ENCODE measurements at places on chromosomes 6 and 20.

- DNase-seq: no peak
These were observed 23.6 kb downstream of the TBC1D7 start for GRCh38 chr6:13304580-13305260.

DNA sequence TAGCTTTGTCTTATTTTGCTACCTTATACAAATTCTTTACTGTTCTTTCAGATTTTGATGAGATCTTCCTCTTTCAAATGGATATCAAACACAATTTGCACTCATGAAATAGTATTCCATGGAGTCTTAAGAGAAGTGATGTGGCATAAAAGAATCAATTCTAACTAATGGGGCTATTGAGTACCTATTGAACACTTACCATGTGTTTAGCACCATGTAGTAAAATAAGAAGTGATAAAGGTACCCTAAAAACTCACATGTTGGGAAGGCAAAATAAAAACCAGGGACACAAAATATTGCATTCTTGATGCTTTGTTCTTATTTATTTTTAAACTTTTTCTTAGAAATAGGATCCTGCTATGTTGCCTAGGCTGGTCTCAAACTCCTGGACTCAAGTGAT is 56.2 kb downstream of the KIF13A start:
- DNase-seq: no peak

DNA sequence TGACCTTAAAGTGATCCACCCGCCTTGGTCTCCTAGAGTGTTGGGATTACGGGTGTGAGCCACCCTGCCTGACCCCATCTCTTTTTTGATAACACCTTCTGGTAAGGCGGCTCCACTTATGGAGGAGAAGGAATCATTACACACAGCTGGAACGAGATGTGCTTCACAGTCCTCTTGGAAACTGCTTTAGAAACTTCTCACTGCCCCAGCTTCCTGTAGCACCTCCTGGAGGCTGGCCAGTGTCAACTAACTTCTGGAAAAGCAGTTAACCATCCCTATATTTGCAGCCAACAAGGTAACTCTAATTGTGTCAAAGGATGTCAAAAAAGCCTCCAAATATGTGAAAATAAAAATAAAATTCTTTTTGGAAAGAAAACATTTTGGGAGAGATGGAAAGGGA is 48.8 kb upstream of the BCLAF1 start:
- DNase-seq: no peak

GRCh38 chr20:53070706-53071392 is 98.7 kb downstream of the TSHZ2 start:
- DNase-seq: peak; percentile 67

DNA sequence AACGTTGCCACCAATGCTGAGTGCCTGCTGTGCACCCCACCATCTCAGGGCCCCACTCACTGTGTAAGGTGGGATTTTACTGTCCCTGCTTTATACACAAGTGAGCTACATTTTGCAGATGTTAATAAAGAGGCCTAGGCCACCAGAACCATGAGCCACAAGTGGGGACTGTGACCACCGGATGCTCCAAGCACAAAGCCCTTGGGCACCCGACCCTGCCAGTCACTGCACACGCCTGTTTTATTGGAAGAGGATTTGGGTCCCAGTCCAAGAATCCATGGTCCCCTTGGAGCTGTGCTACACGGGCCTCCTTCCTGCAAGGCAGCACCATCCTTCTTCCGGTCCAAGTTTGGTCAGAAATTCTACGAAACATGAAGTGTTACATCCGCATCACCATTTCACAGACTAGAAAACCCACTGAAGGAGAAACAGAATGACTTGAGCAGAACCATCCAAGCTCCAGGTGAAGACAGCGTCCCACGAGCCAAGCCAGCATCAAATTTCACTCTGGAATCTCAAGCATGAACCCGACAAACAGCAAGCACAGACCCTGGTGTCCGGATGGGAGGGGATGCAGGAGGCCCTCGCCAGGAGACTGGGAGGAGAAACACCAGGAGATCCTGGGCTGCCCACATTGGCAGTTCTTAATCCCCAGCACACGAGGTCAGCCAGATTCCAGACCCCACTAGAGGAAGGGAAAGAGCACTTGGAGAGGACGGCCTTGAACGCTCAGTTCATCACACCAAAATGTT is 226.9 kb downstream of the DLL1 start:
- no peak for DNase-seq

DNA sequence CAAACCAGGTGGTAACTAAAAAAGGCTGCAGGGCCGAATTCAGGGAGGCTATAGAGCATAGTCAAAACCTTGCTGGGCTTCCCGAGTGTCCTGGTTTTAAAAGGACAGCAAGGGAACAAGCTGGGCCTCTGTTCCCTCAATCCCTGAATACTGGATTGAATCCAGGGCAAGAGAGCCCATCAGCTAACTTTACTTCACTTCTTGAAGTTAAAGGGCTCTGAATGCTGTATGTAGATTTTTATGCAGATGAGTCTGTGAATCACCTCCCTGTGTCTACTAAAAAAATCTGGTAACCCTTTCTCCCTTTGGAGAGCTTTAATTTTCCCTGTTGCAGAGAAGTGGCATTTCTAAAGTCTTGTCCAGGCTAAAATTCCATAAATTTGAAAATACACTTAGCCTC is 29.5 kb downstream of the LYRM4 start:
- DNase-seq: no peak

GRCh38 chr6:134000443-134000842 is 47.4 kb downstream of the TBPL1 start:
- DNase-seq: no peak

DNA sequence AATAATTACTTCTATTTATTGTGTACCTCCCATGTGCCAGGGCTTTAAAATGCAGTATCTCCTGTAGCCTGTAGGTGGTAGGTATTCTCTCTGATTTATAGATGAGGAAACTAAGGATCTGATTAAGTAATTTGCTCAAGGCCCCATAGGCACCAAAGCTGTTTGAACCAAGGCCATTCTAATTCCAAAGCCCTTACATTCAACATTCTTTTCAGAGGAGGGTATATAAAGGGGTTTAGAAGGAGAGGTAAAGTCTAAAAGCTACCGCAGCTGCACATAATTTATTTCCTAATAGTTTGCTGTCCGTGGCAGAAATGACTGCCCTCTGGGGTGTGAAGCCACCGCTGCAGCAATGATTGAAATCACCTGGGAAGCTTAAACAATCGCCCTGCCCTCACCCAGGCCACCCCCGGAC is 95.0 kb upstream of the FAM8A1 start:
- DNase-seq: no peak

DNA sequence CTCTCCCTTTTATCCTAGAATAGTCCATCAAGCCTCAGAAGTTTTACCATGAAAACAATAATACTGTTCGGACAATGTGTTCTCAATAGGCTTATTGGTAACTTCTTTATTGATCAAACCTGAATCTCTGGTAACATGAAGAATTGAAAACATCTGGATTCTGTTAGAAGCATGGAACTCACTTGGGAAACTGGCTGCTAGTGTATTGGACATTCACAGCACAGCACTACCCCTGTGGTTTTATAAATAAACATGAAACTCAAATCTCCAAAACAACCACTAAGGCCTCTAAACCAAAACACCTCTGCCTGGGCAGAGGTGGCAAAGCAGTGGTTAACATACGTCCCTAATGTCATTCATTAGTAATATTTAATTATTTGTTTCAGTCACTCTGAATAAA is 157.6 kb upstream of the KCNQ5 start:
- DNase-seq: no peak

DNA sequence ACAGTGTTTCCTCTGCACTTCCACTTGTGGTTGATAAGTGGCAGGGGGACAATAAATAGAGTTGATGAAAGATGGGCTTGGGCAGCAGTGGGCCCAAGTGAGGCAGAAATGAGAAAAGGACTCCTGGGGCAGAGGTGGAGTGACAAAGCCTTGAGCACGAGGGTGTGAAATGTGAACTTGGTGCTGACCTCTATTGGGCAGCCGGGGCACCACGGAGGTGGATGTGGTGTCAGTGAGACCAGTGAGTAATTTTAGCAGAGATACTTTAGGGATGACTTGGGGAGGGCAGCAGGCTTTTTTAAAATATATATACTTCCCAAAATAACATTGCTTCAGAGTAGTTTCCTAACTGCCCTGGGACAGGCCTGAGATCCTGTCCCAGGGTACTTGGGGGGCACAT is 30.6 kb upstream of the MYLK2 start:
- DNase-seq: no peak

DNA sequence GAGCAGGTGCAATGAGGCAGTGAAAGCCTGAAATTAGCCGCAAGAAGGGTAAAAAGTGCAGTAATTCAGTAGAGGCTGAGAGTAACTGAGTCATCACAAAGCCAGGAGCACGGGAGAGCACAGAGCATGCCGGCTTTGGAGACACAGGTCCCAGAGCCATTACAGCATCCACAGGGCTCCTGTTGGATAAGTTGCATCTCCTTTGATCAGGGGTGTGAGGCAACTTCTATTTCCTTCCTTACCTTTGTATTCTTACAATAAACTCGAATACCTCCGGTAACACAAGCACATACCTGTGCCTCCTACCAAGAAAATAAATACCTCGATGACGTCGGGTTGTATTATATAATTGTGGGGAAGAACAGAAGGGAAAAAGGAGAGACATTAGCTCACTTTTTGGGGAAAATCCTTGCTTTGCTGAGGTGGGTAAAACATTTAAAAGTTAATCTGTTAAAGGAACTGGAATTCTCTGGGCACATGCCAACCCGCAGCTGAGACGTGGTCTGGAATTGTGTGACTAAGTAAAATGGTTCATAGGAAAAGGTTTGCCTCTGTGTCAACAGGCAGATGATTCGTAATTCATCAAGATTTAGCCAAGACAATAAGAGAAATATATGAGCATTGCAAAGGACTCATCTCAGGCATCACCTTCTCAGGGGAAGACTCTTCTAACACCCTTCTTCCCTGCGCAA is 360.7 kb upstream of the ZFP64 start:
- no peak for DNase-seq

DNA sequence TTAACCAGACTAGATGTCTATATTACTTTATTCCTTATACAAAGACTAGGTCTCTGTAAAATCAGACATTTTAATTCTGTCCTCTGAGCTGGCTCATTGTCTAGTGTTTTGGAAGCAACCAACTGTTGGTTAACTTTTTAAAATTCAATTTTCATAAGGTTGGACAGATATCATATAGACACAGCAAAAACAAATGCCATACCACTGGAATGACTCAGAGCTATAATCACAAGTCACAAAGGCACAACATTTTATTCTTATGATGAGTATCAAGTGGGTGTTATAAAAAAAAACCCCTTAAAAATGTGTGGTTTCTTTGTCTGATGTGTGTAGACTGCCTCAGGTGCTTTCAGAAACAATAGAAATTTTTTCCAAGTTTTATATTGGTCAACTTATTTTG is 296.2 kb upstream of the MARCKS start:
- DNase-seq: no peak

Data from stimulated activated CD4-positive, alpha-beta T cell treated with anti-CD3 and anti-CD28 coated beads, Interleukin-4, amount 100 ng/mL, for 24 hours (primary cell).